Pancreas (tissue), 10 donors: ENCODE measurements at places on chromosomes 7 and 10. TPM values are rescaled to one million over a fixed set of nuclear protein-coding genes. Genes with fewer than 3 reads are reported as not detected.

- no peak overlapping the region for H3K4me3 ChIP-seq
- no peaks in the 10 kb centered on the region for H3K4me1 ChIP-seq
- H3K27ac ChIP-seq: no peak overlapping the region
- no peaks in the 10 kb centered on the region for H3K36me3 ChIP-seq
These were observed 24.0 kb upstream of the NPS start for GRCh38 chr10:127524908-127525665.

- no peaks in the 10 kb centered on the region for H3K27me3 ChIP-seq
- no peaks in the 10 kb centered on the region for H3K36me3 ChIP-seq
- H3K27ac ChIP-seq: no peak overlapping the region
- no peaks in the 10 kb centered on the region for H3K4me1 ChIP-seq
- no peak overlapping the region for H3K4me3 ChIP-seq
- DNase-seq: no peak
These were observed 80.7 kb downstream of the MAD1L1 start for GRCh38 chr7:2151801-2152612.

GRCh38 chr7:610531-611280, 91.1 kb upstream of the PDGFA start:
- no peaks in the 10 kb centered on the region for H3K4me1 ChIP-seq
- H3K27me3 ChIP-seq: no peaks in the 10 kb centered on the region
- no peak overlapping the region for H3K27ac ChIP-seq
- H3K4me3 ChIP-seq: no peak overlapping the region
- DNase-seq: no peak

GRCh38 chr7:85564861-85565260, 378.0 kb upstream of the SEMA3D start:
- H3K27me3 ChIP-seq: no peaks in the 10 kb centered on the region
- no peak overlapping the region for H3K4me3 ChIP-seq
- H3K27ac ChIP-seq: no peak overlapping the region
- no peaks in the 10 kb centered on the region for H3K4me1 ChIP-seq
- H3K36me3 ChIP-seq: no peaks in the 10 kb centered on the region

DNA sequence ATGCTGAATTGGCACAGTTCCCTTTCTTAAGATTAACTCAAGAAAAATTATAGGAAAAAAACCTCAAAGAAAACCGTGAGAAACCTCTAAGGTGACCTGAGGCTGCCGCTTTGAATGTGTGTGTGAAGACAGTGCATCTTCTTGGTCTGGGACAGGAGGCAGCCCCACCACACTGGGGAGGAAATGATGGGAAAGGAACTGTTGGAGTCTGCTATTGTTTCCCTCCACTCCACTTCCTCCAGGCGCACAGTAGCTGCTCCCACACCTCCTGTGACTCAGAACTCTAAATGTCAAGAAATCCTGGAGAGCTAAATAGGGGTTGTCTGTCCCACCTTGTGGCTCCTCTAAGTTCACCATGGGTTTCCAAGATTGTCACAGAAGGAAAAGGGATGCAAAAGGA, 179.4 kb downstream of the PDE1C start:
- H3K4me1 ChIP-seq: no peaks in the 10 kb centered on the region
- DNase-seq: no peak
- no peaks in the 10 kb centered on the region for H3K36me3 ChIP-seq
- no peaks in the 10 kb centered on the region for H3K27me3 ChIP-seq
- no peak overlapping the region for H3K4me3 ChIP-seq

DNA sequence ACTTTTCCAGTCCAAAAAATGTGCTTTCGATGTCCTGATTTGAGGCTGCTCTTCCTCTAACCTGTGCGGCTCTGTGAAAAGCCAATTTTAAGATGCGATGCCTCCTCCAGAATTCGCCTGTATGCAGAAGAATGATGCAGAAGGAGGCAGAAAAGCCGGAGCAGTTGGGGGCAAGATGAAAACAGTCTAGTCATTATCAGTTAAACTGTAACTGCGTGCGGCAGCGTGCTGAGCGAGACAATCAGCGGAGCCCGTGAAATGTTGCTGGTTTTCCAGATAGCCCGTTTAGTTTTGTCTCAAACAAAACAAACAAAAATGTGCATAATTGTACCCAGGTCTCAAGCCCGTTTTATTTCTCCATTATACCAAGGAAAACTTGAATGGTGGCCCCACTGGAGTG, 137.0 kb upstream of the FGFR2 start:
- H3K4me3 ChIP-seq: no peak overlapping the region
- H3K36me3 ChIP-seq: no peaks in the 10 kb centered on the region
- H3K27ac ChIP-seq: no peak overlapping the region

- no peak overlapping the region for H3K4me3 ChIP-seq
- H3K27me3 ChIP-seq: no peaks in the 10 kb centered on the region
- no peaks in the 10 kb centered on the region for H3K4me1 ChIP-seq
These were observed 384.0 kb downstream of the SORCS3 start for GRCh38 chr10:105025092-105025491.

- no peak overlapping the region for H3K4me3 ChIP-seq
- H3K36me3 ChIP-seq: no peaks in the 10 kb centered on the region
- H3K4me1 ChIP-seq: no peaks in the 10 kb centered on the region
- DNase-seq: no peak
- H3K27ac ChIP-seq: no peak overlapping the region
These were observed 166.7 kb downstream of the EVX1 start for GRCh38 chr7:27409311-27409710.

- H3K4me1 ChIP-seq: no peaks in the 10 kb centered on the region
- H3K36me3 ChIP-seq: no peaks in the 10 kb centered on the region
- H3K27ac ChIP-seq: no peak overlapping the region
- no peak overlapping the region for H3K4me3 ChIP-seq
These were observed 272.4 kb downstream of the SKAP2 start for GRCh38 chr7:26592011-26592410.

GRCh38 chr7:135160858-135161653, 9.5 kb downstream of the CYREN start:
- H3K27me3 ChIP-seq: no peaks in the 10 kb centered on the region
- no peaks in the 10 kb centered on the region for H3K4me1 ChIP-seq
- H3K4me3 ChIP-seq: no peak overlapping the region
- H3K36me3 ChIP-seq: peaks cover 13% of the 10 kb centered on the region

Gene EPHB6
- total RNA-seq: 23.8 TPM

Gene WEE2
- total RNA-seq: 0.12 TPM

Gene RUFY2
- 9.5 TPM for total RNA-seq

Gene GBX1
- not detected for total RNA-seq

Gene FZD1
- total RNA-seq: 6.5 TPM

Gene EVX1
- not detected for total RNA-seq

Gene CCDC136
- total RNA-seq: 0.83 TPM

Gene CCZ1
- total RNA-seq: 32.3 TPM

Gene ABCA13
- total RNA-seq: 0.31 TPM

Gene POMZP3
- total RNA-seq: 4.8 TPM

Gene SDK1
- 21.2 TPM for total RNA-seq
